ENCODE measurements at places on chromosomes 1 and 21.

GRCh38 chr1:24381256-24381655 is 32.3 kb downstream of the STPG1 start:
- no peak for DNase-seq

DNA sequence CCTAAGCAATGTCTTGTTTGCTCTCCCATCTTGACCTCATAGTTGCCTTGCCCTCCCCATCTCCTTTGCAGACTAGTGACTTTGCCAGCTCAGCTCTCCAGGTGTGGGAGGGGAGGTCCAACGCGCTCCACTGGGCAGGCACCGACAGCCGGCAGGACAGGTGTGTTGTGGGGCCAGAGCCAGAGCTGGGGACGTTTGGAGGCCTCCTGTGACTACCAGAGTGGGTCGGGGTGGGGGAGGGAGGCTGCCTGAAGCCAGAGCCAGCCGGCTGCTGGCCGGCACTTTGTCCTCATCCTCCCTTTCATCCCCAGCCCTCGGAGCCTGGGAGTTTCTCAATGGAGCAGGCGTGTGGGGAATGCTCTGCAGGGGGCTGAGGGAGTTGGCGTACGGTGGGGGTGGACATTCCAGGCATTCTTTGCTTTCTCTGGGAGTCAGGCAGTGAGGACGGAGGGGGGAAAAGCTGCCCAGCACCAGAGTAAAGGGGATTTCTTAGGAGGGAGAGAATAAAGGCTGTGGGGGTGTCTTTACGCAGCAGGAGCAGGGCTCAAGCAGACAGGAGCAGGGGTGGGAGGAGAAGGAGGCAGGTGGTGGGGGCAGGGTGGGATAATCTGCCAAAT is 20.2 kb downstream of the NUAK2 start:
- DNase-seq = no peak

GRCh38 chr1:210681158-210681557 is 352.5 kb downstream of the HHAT start:
- no peak for DNase-seq

DNA sequence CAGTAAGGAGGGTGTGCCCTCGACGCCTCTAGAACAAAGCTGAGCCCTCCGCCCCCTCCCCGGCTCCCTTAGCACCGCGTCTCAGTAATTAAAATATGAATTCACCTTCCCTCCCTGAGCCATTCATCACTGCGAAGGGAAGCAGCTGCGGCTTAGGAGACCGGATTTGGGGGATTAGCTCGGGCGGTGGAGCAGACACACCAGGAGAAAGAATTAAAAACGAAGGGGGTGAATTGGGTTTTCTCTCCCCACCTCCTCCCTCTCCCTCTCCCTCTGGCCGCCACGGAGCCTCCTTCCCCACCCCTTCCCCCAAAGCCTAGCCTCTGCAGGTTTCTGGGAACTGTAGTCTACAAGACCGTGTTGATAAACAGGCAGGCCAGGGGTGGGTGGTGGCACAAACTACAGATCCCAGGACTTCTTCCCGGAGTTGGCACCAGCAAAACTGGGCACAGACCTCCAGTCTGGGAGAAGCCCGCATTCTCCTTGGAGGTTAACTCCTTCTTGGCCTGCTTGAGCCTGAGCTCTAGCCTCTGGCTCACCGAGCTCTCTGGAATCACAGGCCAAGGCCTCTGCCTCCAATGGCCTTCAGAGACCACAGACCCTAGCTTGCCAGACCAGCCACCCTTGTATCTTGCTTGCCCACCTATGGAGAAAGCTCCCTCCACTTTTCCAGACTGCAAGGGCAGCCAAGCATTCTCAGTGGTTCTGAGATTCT is 10.8 kb downstream of the BLACAT1 start:
- DNase-seq = no peak

DNA sequence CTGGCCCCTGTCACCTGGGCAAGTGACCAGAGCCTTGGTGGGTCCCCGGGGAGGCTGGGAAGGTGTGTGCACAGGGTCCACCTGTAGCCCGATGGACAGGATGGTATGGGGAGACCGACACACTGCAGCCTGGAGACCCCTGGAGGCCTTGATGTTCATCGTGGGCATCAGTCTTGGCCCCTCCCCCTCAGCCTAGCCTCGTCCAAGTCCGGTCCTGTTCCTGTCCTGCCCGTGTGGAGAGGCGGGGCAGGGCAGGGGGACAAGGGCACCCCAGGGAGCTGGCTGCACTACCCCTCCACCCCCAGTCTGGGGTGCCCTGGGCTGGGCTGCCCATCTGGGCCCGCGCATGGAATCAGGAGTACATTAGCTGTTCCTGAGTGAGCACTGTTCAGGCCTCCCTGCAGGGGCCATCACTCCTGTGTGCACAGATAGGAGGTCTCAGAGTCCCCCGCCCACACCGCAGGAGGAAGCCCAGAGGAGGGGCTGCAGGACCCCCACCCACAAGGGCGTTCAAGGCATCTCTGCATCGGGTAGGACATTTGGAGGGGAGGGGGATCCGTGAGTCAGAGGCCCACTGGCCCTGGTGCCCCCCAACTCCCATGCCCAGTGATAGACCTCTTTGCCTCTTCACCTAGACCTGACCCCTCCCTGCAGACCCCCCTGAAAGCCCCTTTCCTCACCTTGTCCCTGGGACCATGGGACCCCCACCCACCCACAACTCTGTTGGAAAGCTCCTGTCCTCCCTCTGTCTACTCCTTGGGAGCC is 63.2 kb downstream of the WNT9A start:
- DNase-seq = peak; percentile 8

DNA sequence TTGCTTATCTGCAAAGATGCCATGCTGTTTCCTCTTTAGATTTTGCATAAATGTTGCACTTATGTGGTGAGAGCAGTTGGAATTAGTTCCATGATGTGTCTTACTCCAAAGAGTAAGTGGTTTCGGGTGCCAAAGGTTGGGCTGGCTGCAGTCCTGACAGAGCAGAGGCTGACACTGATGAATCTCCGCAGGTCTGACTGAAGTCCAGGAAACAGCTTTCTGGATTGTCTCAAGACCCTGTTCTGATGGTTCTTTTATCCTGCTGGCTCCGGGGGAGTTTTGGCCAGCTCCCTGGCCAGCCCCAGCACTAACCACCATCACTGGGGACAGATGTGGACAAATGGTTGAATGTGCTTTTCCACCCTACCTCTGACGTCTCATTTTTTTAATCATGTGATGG is 207.2 kb upstream of the KIAA0040 start:
- DNase-seq = no peak

GRCh38 chr1:228792601-228793000 is 57.3 kb downstream of the RHOU start:
- no peak for DNase-seq

GRCh38 chr21:35478161-35479064 is 429.3 kb upstream of the RUNX1 start:
- no peak for DNase-seq

DNA sequence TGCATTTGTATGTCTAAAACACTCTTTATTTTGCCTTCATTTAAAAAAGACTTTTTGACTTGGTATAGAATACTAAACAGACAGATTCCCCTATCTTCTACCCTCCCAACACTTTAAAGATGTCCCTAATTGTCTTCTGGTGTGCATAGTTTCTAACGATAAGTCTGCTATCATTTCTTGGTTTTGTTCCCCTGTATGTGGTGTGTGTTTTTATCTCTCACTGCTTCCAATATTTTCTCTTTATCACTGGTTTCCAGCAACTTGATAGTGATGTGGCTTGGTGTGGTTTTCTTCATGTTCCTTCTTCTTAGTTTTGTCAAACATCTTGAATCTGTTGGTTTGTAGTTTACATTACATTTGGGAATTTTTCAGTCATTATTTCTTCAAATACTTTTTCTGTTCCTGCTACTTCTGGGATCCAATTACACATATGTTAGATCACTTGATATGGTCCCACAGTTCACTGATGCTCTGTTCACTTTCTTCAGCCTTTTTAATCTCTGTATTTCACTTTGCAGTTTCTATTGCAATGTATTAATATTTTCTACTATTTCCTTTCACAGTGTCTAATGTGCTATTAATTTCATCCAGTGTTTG is 23.2 kb downstream of the F5 start:
- DNase-seq = no peak

- no peak for DNase-seq
These were observed 150.1 kb downstream of the PBX1 start for GRCh38 chr1:164709126-164709525.

DNA sequence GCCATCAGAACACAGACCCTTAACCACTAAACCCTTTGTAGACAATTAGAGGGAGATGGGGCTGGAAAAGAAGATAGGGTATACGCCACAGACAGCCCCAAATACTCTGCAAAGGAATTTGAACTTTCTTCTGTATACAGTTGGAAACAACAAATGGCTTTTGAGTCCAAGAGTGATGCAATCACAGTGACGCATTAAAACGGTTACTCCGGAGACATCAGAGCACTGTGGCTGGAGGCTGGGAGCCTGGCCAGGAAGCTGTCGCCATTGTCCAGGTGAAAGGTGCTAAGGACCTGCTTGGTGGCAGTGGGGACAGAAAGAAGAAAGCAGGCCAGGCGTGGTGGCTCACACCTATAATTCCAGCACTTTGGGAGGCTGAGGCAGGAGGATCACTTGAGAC is 4.2 kb downstream of the FLAD1 start:
- DNase-seq = no peak

DNA sequence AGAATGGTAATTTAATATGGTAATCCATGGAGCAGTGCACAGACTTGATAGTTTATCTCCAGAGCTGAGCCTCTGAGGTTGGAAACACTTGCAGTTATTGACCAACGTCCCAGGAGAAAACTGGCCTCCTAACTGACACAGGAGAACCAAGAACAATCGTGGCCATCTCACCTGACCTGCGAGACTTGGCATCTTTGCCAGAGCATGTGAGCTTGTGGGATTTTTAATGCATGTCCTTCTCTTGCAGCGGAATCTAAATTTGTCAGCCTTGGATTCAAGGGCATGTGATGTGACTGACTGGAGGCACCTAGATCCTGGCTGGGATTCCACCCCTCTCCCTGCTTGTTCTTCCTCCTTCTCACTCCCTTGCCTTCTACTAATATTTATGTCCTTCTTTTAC is 27.8 kb upstream of the SLC26A9 start:
- DNase-seq = no peak

DNA sequence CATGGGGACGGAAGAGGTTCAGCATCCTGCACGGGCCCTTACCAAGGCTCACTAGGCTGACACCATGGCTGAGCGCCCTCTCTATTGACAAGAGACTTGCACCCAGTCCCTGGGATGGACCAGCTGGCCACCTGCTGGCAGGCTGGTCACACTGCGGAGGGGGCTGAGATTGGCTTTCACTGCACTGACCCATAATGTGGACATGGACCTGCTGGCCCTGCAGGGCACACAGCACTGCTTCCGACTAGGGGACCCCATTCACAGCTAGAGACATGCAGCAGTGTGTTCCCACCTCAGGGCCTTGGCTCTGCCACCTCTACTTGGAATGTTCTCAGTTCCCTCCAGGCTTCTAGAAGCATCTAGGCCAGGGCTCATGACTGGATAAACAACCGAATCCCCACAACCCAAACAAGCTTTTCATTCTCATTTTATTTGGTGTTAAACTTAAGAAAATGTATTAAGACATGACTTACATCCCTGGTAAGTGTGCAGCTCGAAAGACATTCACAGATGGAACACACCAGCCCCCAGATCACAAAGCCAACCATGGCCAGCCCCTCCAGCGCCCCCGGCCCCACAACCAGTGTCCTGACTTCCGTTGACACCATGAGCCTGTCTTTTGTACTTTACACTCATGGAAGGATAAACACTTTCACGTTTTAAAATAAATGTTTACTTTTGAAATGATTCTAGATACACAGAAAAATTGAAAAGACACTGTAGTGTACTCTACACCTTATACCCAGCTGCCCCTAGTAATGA is 9.3 kb upstream of the SRARP start:
- DNase-seq = peak; percentile 59

DNA sequence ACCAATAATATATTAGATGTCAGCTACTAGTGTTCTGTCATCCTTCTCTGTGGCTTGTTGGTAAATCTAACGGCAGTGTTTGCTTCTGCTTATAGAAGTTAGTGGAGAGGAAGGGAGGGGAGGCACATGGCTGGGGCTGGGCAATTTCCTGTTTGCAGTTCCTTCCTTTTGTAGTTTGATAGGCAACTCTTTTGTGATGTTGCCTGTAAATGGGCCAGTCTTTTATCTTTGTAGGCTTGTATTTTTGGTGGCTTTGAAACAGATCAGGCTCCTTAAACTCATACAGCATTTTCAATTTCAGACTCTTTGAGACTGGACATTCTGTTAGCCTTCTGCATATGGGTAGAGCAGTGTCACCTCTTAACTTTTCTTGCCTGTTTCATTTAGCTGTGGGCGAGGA is 48.1 kb downstream of the CDC14A start:
- DNase-seq = no peak

GRCh38 chr1:188489336-188490112 is 1660.8 kb downstream of the PLA2G4A start:
- DNase-seq = peak; percentile 16

GRCh38 chr1:198015309-198015708 is 98.1 kb downstream of the LHX9 start:
- no peak for DNase-seq

DNA sequence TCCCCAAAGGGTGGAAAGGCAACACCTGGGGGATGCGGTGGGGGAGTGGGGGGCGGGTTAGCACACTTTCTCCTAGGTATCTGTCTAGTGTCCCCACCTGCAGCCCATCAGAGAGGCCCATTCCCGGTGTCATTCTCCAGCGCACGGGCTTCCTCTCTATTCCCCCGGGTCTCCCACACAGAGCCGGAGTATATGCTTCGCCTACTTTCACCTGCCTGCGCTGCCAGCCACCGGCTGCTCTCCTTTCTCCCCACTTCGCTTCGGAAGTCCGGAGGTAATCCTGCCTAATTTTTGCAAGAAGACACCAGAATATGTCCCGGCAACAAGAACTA is 852 bp downstream of the RGS7 start:
- peak; percentile 6 for DNase-seq

DNA sequence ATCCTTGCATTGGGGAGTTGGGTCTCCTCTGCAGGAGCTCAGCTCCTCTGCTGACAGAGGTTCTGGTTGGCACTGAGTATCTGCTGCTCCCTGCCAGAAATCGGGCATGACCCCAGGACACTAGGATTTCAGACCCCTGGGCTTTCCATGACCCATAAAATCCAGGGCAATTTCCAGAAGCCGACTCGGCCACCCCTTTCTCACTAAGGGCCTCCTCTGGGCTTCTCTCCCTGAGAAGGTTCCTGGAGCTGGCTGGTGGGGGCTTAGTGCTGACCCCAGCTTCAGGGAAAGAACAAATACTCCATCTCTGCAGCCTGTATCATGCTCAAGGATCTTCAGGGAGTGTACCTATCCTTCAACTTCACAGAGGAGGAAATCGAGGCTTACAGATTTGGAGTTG is 603.4 kb downstream of the PTPRU start:
- no peak for DNase-seq

DNA sequence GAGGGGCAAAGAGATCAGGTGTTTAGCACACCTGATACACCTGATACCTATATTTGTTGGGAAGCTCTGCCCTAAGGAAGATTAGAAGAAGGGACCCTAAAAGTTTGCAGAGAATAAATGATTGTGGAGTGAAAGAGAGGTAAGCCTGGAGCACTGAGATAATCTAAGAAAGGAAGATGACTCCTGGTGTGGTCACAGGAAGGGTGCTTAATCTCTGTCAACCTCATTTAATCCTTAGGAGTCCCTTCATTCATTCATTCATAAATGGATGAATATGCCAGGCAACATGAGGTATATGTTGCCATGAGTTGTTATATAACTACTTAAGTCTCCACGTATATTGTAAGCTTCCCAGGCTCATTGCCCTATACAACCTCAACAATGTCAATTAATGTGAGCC is 16.2 kb upstream of the MNDA start:
- DNase-seq = no peak
